ENCODE measurements at places on chromosomes 2 and 18.

GRCh38 chr2:197369228-197369932 lies 58.8 kb upstream of the ANKRD44 start:
- DNase-seq, result no peak

DNA sequence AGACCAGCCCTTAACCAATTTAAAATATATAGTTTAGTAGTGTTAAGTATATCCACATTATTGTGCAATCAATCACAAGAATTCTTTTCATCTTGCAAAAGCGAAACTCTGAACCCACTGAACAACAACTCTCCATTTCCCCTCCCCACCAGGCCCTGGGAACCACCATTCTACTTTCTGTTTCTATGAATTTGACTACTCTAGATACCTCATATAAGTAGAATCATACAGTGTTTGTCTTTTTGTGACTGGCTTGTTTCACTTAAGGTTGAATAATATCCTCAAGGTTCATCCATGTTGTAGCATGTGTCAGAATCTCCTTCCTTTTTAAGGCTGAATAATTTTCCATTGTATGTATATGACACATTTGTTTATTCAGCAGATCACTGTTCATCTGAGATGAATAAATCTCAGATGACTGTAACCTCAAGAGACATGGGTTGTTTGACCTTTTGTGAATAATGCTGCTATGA lies 8.1 kb upstream of the SOS1 start:
- peak; percentile 77 for DNase-seq

- no peak for DNase-seq
These were observed 551.5 kb downstream of the RIT2 start for GRCh38 chr18:42563995-42564394.

GRCh38 chr2:98975611-98976010 lies 39.6 kb upstream of the CRACDL start:
- no peak for DNase-seq

GRCh38 chr2:217293046-217293445 lies 433.2 kb upstream of the TNP1 start:
- no peak for DNase-seq

DNA sequence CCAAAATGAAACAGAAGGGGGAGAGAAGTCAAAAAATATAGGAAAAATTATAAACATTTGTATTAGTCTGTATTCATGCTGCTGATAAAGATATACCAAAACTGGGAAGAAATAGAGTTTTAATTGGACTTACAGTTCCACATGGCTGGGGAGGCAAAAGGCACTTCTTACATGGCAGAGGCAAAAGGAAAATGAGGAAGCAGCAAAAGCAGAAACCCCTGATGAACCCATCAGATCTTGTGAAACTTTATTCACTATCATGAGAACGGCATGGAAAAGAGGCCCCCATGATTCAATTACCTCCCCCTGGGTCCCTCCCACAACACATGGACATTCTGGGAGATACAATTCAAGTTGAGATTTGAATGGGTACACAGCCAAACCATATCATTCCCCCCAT lies 79.1 kb downstream of the ZRANB3 start:
- no peak for DNase-seq

DNA sequence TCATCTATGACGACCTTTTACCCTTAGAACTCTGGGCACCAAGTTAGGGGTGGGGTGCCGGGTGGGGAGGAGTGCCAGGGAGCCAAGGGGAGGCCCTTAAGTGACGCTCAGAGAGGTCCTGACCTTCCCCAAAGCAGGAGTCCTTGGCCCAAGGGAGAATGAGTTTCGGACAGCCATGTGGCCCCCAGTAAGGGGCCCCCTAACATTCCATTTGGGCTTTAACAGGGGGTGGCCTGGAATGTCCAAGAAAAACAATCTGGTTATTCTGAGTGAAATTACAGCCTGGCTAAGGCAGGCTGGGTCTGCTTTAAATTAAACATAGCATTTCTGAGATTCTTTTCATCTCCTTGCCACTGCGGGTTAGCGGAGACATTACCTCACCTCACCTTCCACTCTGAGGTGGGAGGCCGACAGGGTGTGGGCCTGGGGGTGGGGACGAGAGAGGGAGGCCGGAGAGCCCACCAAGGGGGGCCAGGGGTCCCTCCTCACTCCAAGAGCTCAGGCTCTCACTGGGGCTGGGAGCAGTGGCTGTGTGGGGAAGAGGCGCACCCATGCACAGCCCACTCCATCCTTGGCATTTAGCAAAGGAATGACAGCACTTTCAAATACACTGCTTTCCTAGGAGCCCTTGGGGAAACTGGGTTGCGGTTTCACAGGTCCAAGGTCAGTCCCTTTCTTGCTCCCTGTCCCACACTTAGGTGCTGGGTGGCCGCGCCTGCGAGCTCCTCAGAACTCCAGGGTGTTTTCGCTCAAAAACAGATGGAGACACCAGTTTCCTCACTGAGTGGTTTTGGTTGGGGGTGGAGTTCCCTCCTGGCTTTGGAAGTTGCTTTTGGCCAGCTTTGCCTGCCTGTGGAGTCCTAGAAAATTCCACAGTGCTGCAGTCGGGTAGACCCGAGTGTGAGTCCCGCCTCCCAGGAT lies 107.4 kb downstream of the POLR1A start:
- peak; percentile 3 for DNase-seq

GRCh38 chr2:240128608-240129145 lies 7.4 kb downstream of the COPS9 start:
- DNase-seq, result no peak

GRCh38 chr18:12516049-12516630 lies 108.4 kb downstream of the PRELID3A start:
- no peak for DNase-seq

- DNase-seq, result peak; percentile 53
These were observed at the start of gene FAM124B for GRCh38 chr2:224401641-224402342. FAM124B (minus strand) TSS chr2:224402107; CDS start chr2:224401768, 339 bp downstream.
